ENCODE measurements at places on chromosomes 5 and 9. TPM values are rescaled to one million over a fixed set of nuclear protein-coding genes. Genes with fewer than 3 reads are reported as not detected.

The SOHLH1 gene
- not detected for total RNA-seq

The PCDHB9 gene
- total RNA-seq: 9.2 TPM

The ARL14EPL gene
- total RNA-seq: not detected

The KCNV2 gene
- total RNA-seq: not detected

The SOX30 gene
- not detected for total RNA-seq

The GRIN3A gene
- total RNA-seq: 46.8 TPM
